ENCODE measurements at places on chromosomes 2 and 18.

GRCh38 chr2:68774569-68775271 lies 40.1 kb downstream of the ARHGAP25 start:
- DNase-seq = no peak

DNA sequence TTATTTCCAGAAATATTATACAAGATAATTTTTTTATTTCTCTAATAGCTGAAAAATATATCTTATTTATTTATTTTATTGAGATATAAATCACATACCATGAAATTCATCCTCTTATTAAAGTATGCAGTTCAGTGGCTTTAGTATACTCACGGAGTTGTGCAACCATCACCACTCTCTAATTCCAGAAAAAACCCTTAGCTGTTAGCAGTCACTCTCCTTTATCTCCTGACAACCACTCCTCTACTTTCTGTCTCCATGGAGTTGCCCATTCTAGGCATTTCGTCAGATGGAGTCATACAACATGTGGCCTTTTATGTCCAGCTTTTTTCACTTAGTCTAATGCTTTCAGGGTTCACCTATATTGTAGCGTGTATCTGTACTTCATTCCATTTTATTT lies 66.5 kb downstream of the TCF7L1 start:
- no peak for DNase-seq

GRCh38 chr2:226187156-226187555 lies 612.5 kb downstream of the IRS1 start:
- DNase-seq = no peak

DNA sequence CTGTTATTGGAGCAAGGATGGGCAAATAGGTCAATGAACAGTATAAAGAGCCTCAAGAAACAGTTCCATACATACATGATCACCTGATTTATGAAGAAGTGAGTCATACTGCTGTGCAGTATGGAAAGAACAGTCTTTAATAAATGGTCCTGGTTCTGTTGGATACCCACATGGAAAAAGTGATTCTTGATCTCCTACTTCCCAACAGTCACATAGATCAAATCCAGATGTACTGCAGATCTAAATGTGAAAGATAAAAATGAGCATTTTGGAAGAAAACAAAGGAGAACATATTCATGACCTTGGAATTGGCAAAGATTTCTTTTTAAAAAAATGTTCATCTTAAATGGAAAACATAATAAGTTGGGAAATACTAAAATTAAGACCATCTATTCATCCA lies 75.8 kb downstream of the CCDC148 start:
- no peak for DNase-seq
